ENCODE measurements at places on chromosomes 1 and 21. TPM values are rescaled to one million over a fixed set of nuclear protein-coding genes. Genes with fewer than 3 reads are reported as not detected.

Gene PLXNA2
- 1.9 TPM for total RNA-seq

Gene USP24
- total RNA-seq: 34.4 TPM

Gene BSND
- 0.14 TPM for total RNA-seq

Gene TRIM67
- total RNA-seq: 0.05 TPM

Gene INKA2
- 1.4 TPM for total RNA-seq

Gene KIF14
- total RNA-seq: 14.4 TPM

Gene CLDN14
- total RNA-seq: 0.14 TPM

Gene MROH7
- total RNA-seq: 0.24 TPM

Gene QSOX1
- total RNA-seq: 9.1 TPM

Gene CD244
- total RNA-seq: 10.3 TPM

Gene C1orf116
- total RNA-seq: 0.05 TPM

Gene HSPA13
- 24.6 TPM for total RNA-seq

Gene FAM177B
- total RNA-seq: 0.42 TPM

Gene MUTYH
- total RNA-seq: 25.5 TPM

Gene SRSF11
- 130 TPM for total RNA-seq

Gene CRYAA
- not detected for total RNA-seq

Gene LCE3D
- total RNA-seq: not detected
